AG10803 (cell line): ENCODE measurements at places on chromosomes 1 and 21.
A peak's percentile ranks its signal among the peaks of the same experiment; 100 is the strongest.

DNA sequence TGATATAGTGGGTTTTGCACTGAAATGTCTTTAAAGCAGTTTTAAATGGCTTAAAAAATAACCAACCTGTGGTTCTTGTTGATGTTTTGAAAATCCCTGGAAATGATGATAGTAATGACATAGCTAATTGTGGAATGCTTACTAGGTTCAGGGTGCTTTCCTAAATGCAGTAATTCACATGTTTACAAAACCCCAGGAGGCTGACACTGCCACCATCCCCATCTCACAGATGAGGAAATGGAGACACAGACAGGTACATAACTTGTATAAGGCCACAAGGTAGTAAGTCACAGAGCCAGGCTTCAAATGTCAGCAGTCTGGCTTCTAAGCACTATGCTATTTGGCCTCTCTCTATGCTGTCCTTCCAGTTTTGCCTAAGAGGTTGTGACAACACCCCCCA, 40.6 kb downstream of the C8B start:
- DNase-seq, result no peak

DNA sequence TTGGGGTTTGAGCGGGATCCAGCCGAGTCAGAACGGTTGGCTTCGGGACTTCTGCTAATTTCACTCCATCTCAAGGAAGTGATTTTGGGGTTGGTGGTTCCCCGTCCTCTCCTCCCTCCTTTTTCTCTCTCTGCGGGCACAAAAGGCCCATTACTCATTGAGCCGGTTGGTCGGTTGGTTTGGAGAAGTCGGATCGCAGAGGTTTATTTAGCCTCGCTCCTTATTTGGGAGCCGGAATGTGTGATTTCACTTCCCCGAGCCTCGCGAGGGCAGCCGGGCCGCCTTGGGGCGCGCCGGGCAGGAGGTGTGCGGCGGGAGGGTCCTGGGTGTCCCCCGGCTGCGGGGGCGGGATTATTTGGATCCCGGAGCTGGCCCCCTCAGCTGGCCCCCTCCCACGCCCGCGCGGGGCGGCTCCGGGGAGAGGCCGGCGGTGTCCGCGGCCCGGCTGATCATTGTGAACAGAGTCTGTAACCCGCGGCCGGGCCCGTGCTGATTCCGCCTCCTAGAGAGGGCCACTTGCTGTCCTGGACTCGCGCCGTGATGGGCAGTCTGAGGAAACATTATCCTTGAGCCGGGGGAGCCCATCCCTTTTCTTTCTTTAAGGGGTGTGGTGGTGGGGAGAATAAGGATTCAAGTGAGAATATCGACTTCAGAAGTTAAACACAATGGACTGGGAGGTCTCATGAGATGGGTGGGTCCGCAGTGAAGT, 1.2 kb downstream of the MAPKAPK2 start:
- peak; percentile 74 for DNase-seq

DNA sequence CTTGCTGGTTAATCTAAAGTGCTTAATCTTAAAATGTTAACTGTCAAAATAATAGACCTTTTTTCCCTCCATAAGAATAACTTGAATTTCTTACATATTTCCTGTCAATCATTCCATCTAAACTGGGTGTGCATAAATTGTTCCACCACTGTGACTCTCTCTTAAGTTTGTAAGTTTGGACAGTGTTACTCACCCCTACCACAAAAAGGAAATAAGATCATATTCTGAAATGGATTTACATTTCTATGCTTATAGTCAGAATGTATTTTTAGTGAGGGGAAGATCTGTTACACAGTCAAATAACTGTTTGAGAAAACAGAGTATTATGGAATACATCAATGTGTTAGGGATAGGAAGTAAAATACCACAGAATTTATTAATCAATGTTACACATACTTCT, 109.6 kb upstream of the DPYD start:
- DNase-seq, result peak; percentile 29

- no peak for DNase-seq
Observed at GRCh38 chr21:42461881-42462877, 33.8 kb downstream of the RSPH1 start.

DNA sequence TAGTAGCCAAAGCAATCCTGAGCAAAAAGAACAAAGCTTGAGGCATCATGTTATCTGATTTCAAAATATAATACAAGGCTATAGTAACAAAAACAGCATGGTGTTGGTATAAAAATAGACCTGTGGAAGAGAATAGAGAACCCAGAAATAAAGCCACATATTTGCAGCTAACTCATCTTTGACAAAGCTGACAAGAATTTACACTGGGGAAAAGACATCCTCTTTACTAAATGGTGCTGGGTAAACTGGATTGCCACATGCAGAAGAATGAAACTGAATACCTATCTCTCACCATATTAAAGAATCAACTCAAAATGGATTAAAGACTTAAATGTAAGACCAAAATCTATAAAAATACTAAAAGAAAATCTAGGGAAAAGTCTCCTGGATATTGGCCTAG, 59.5 kb upstream of the CD55 start:
- DNase-seq, result peak; percentile 12
